Foreskin keratinocyte (primary cell): ENCODE measurements at places on chromosomes 12 and 14.

- peak; percentile 92 for DNase-seq
Measured at GRCh38 chr12:122111089-122111641, 32.6 kb downstream of the MLXIP start.

GRCh38 chr14:99831303-99831702, 38.1 kb downstream of the EML1 start:
- no peak for DNase-seq

- DNase-seq = no peak
Measured at GRCh38 chr12:579420-580110, 83.7 kb downstream of the NINJ2 start.

DNA sequence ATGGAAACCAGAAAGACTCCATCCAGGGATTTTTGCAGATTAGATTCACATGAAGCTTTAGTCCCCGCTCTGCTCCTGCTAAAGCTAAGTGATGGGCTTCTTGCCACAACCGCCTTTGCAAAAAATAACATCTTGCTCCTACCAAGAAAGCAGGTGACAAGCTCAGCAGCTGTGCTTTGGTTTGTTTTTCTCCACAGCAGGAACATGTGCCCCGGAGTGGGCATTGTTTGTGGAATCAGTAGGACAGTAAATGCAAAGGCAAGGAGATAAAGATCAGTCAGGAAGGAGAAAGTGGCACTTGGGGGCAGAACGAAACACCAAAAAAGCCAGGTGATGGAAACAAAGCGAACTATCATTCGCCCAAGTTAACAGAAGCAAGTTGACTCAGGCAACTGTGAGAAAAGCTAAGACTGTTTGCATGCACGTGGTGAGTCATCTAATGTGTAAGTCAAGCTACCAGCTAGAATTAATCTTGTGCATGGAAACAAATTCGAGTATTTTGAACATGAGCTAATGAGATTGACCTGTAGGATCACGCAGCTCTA, 165.5 kb upstream of the PLXNC1 start:
- peak; percentile 95 for DNase-seq

DNA sequence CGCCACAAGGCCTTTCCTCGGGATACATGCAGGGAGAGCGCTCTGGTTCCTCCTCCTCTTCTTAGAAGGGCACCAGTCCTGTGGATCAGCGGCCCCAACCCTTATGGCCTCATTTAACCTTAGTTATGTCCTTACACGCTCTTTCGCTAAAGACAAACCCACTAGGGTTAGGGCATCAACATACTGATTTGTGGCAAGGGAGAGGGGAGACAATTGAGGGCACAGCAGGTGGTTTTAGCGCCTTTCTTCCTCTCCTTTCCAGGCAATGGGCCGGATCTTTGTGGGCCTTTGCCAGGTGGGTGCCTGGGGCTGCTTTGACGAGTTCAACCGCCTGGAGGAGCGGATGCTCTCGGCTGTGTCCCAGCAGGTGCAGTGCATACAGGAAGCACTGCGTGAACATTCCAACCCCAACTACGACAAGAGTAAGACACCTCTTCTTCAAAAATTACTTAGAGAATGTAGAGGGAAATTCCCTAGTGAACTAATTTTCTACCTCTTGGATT, 43.6 kb downstream of the DYNC1H1 start:
- DNase-seq = no peak

- no peak for DNase-seq
Measured at GRCh38 chr12:56229916-56230431, at the start of gene SLC39A5. TSS of gene SLC39A5 (plus strand) at chr12:56230051. CDS start at chr12:56231275, 1,224 bp downstream.

GRCh38 chr12:75571656-75572205, 60.3 kb upstream of the KRR1 start:
- no peak for DNase-seq

DNA sequence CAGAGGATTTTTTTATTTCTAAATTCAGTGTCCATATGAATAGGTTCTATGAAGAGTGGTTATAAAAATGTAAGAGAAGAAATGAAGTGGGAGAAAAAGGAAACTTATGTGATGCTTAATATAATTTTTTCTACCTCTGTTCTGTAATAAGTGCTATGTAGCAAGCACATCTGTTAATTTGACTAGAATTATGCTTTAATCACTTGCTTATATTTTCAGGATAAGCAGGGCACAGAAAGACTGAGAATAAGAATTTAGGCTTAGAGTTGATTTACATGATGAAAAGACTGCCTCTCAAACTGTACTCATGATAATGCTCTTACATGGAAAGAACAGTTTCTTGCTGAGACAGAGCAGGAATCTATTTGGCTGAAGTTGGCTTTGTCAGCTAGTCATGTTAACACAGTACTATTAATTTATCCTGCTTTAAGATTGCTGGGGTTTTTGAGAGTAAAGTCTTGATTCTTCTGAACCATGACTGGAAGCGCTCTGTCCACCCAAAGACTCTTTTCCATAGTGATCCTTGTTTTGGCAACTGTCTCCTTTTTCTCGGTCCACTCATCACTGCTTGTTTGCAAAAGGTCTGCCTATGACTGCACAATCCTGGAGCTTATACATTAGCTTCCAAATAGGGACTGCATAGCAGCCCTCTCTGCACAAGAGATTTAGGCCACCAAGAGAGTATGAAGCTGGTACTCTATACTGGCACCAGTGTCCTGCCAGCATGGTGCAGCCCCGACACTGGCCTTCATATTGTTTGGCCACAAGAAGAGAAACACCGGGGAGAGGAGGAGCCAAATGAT, 98.8 kb downstream of the AKAP6 start:
- DNase-seq = no peak

DNA sequence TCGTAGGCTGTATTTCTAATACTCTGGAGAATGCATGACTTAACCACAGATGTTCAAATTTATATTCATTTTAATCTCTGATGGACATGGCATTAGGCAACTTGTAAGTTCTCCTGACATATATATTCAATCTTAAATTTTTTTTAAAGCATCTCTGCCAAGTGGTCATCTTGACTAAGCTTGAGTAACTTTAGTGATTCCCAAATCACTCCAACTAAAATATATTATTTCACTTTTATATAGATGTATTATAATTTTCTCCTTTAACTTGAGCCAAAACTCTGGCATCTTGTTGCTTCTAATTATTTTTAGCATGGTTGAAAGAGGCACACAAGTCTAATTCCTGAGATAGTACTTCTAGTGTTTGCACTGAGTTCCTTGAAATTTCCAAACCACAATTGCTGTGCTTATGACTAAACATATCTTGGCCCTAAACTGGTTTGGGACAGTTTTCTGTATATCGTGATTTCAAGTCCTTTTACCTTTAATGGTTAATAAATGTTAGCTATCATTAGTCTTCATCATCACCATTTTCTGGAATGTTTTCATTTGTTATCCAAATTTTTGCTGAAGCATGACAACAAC, 8.4 kb downstream of the LRFN5 start:
- no peak for DNase-seq

- no peak for DNase-seq
Measured at GRCh38 chr14:104112609-104113571, 25.5 kb upstream of the KIF26A start.

DNA sequence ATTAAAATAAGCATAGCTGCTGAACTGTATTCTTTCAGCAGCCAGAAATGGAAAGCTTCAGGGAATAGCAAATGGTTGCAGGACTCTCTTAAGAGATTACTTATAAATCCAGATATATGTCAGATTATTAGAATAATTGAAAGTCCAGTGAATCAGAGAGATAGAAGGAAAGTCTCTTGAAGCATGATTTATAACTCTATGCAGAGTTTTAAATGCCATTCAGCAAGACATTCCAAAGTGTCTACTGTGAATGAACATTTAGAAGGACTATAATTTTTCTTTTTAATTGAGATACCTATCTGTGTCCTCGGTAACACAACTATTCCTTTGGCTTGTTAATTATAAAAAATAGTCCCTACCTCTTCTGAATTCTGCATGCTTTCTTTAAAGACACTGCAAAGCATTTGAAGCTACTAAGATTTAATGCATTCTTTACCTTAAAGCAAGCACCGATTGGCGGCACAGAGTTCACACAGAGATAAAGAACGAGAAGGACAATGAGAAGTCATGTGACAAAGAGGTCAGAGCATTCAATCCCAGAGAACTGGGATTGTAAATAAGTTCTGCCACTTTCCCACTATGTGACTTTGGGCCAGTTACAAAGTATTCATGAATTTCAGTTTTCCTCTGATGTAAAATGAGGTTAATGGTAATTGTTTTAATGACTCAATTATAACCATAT, 371.0 kb upstream of the ATP2B1 start:
- DNase-seq = no peak

DNA sequence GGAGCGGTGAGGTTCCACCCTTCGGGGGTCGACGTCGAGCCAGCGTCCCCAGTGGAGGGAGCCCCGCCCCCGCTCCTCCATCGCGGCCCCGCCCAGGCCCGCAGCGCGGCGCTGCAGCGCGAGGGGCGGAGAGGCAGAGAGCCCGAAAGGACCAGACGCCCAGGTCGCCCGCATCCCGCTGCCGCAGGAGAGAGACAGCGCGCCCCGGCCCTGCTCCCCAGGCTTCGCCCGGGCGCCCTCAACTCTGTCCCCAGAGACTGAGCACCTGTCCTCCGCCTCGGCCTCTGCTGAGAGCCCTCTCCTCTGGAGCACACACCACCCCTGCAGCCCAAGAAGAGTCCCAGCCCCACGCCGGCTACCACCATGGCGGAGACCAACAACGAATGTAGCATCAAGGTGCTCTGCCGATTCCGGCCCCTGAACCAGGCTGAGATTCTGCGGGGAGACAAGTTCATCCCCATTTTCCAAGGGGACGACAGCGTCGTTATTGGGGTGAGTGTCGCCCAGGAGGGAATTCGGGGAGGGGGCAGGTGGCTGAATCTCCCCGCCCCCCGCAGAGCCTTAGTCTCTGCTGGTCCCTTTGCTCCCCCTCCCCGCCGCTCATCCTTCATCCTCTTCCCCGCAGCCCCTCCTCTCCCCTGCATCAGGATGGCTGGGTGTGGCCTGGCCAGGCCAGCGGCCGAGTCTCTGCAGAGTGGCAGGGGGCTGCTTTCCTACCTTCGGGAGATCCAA, at the start of gene KIF5A:
KIF5A (plus strand) TSS at position 136 of the 732 bp plus-strand sequence; CDS start at position 364, 228 bp downstream.
- DNase-seq = no peak

- no peak for DNase-seq
Measured at GRCh38 chr12:71732357-71732712, 22.3 kb upstream of the RAB21 start.

- no peak for DNase-seq
Measured at GRCh38 chr12:80617733-80618132, 89.7 kb upstream of the MYF6 start.

DNA sequence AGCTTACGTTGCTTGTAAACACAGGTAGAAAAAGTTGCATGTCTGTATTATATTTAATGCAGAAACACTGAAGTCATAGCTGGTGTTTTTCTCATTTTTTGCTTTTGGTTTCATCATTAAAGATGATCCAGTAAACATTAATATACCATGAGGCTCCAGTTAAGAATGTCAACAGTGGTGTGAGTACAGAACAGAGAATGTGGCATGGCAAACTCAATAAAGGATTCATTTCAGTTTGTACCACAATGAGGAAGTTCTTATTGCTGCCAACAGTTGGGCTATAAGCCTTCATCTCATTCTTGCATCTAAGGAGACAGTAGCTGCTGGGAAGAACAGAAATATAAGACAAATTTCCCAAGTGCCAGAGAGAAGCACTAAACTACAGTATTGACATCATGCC, 72.1 kb upstream of the ST8SIA1 start:
- peak; percentile 48 for DNase-seq

GRCh38 chr14:54364555-54365415, 32.0 kb upstream of the CDKN3 start:
- DNase-seq = peak; percentile 59

GRCh38 chr14:103868242-103868897, 21.0 kb upstream of the PPP1R13B start:
- DNase-seq = peak; percentile 88

DNA sequence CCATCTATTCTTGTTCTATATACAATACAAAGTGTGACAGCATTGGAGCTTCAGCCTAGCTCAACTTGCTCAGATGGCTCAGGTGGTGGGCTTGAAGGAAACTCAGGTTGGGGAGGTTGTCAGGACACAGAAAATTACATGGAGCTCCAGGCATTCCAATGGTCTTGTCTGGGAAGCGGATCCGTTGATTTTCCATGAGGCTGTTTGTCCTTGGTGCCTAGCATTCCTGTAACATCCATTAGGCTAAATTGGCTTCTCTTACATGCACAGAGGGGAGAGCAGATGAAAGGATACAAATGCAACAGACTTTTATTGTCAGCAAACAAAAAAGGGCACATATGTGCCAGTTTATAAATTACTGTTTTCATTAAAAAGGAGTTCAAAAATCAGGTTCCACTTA, 75.5 kb upstream of the OTX2 start:
- DNase-seq = no peak

DNA sequence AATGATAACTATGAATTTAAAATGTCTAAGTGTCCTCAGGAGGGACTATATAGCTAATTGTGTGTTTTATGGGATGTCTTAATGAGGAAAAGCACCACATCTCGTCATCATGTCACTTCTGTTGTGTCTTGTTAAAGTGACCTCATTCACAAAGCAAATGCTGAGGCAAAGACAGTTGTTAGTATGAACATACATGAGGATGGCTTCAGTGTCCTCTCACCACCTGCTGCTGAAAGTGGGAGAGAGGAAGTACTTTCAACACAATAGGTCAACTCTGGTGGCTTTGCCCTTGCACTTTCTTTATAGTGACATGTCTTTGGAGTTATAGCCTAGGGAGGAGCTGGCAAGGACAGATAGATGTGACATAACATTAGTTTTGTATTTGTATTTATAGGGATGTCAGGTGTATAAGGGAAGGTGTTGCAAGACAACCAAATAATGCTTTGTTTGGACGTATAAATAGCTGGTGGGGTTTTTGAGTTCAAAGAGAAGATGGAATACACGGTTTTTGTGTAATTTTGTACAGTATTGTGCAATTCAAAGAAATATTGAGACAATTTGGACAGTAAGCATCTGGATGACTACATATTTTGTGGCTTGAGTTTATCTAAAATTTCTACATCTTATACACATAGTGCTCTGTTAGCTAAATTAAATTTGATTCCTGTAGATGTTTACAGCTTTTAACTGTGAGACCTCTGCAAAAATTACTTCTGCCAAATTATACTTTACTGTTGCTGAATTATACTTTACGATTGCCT, 131.7 kb upstream of the ATP2B1 start:
- DNase-seq = no peak

- no peak for DNase-seq
Measured at GRCh38 chr12:124028555-124028925, 55.5 kb downstream of the ZNF664 start.

GRCh38 chr12:122880668-122881067, 15.3 kb downstream of the VPS37B start:
- DNase-seq = no peak

DNA sequence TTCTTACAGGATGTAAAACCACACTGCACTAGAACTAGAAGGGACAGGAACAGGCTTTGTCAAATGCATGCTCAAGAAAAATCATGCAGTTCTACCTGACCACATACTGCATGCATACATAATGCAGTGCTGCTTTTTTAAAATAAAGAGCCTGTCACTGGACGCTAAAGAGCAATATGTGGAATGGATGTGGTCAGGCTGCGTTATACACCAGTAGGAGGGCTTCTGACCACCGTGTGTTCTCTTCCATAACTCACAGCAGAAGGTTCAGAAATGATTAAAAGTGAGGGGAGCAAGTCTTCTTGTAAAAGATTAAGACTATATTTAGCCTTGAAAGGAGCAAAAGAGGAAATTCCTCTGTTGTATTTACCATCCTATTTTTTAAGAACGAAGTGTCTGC, 392.0 kb downstream of the EMP1 start:
- no peak for DNase-seq
